ENCODE measurements at places on chromosomes 1 and 21.

- DNase-seq, result no peak
These were observed 218.7 kb upstream of the FGGY start for GRCh38 chr1:59078070-59078800.

- DNase-seq, result no peak
These were observed 95.2 kb downstream of the ITPKB start for GRCh38 chr1:226643611-226644540.

- DNase-seq, result no peak
These were observed 3.2 kb upstream of the TTLL10 start for GRCh38 chr1:1170215-1171091.

- DNase-seq, result no peak
These were observed 7.1 kb upstream of the MAP1LC3C start for GRCh38 chr1:242005866-242006535.

GRCh38 chr1:54381524-54381923 is 24.7 kb downstream of the SSBP3 start:
- DNase-seq, result no peak

GRCh38 chr1:113784104-113784779 is 25.0 kb upstream of the PHTF1 start:
- no peak for DNase-seq

GRCh38 chr21:36241717-36242116 is 78.3 kb upstream of the MORC3 start:
- no peak for DNase-seq

- no peak for DNase-seq
These were observed 3.1 kb downstream of the ACADM start for GRCh38 chr1:75727571-75727970.

DNA sequence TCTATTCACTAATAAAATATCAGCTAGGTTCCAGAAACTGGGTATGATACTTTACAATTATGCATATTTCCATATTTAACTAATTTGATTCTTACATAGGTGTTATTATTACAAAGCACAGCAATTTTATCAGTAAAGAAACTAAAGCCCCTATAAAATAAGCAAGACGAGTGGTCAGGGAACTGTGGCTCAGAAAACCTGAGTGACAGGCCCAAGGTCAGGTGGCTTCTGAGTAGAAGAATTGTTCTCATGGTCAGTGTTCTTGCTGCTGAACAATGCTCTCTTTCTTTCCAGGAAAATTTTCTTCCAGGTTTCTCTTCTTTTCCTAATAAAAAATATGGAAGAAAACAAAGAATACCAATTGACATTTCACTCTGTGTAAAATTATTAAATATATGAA is 2.2 kb upstream of the ATP6V1G3 start:
- DNase-seq, result no peak

GRCh38 chr1:54356680-54357147 is 49.5 kb downstream of the SSBP3 start:
- no peak for DNase-seq

DNA sequence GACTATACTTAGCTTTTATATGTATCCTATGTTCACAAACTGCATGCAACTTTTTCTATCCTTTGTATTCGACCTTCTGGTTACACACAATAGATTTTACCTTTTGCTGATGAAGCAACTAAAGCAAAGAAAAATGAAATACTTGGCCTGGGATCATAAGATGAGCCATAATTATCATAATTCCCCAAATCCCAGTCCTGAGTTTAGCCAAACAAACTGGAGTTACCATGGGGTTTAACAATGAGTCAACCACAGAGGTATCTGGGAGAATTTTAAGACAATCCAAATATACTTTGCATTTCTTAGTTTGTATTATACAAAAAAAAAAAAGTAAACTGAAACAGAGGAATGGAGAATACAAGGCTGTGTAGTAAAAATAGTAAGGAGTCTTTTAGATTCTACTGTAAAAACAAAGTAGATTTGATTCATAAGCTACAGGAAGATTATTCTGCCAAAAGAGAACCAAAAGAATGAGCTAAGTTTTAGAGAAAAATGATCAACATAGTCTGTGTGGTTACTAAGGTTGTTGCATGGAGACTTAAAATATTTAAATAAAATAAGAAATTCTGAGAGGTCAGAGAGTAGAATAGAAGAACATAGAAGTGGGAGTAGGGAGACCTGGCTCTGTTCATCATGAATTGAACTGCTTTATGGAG is 60.4 kb upstream of the GORAB start:
- DNase-seq, result no peak

GRCh38 chr1:63946866-63947491 is 173.2 kb downstream of the ROR1 start:
- no peak for DNase-seq

GRCh38 chr1:26533951-26534509 is 4.5 kb downstream of the RPS6KA1 start:
- DNase-seq, result no peak

DNA sequence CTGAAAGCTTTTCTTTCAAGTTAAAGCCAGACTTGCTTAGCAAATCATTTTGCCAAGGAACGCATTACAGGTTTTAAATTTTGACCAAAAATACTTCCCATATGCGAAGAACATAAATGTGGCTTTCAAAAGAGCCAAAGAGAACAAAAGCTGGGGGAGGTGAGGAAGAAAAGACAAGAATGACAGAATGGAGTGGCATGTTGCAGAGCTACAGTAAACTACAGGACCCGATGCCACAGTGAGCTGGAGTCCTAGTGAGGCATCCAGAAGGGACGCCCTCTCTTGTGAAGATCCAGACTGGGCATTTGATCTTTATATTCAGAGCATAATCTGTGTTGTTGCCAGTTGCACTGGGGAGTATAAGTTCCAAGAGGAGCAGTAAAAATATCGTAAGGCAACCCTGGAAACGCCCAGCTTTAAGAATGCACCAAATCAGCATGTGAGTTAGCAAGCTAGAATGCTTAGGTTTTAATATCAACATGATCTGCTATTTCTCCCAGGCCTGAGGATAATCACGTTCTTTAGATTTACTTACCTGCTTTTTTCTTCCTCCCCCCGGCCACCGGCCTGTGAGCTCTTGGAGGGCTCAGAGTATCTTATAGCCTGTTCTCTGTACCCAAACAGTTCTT is 48.4 kb upstream of the HOOK1 start:
- no peak for DNase-seq

DNA sequence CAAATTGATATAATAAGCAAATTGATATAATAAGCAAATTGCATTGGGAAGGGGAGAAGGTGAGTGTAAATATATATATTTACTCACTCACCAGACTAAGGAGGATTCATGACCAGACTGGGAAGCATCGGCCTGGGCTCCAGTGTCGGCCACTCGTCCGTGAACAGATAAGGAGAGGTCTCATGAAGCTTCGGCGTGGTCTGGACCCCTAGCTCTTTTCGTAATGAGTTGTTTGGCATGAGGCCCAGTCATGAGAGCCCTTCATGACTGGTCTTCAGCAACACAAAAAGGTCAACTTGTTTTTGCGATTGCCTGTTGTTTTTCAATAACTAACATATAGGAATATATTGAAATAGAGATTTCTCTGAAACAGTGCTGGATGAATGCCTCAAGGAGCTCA is 222.9 kb upstream of the KCNK2 start:
- DNase-seq, result no peak

DNA sequence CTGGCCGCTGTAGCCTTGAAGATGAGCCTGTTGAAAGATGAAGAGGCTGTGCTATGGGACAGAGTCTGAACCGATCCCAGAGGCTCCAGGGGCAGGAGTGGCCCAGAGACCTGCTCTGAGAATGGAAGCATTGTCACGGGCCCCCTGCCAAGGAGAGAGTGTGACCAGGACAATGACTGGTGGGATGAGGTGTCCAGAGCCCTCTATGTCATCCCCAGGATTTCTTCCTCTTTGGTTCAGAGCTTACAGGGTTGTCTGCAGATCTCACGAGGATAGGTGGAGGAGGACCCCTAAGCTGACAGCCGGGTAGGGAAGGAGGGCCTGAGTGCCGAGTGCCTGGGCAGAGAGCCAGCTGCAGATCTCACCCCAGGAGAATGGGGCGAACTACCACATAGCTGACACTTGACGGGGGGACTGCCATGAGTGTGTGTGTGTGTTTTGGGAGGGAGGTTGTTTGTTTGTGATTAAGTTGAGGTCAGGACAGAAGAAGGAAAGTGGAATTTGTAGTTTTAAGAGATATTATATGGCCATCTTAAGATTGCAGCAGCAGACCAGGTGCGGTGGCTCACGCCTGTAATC is 25.4 kb downstream of the PIK3CD start:
- no peak for DNase-seq
